ENCODE measurements at places on chromosomes 12 and 14.

- DNase-seq: peak; percentile 12
Measured at GRCh38 chr14:74048281-74048680, 29.1 kb downstream of the BBOF1 start.

GRCh38 chr14:89826596-89826995 is 127.9 kb downstream of the EFCAB11 start:
- DNase-seq: peak; percentile 81

- DNase-seq: no peak
Measured at GRCh38 chr12:106442575-106442974, 85.0 kb downstream of the POLR3B start.

GRCh38 chr14:56135001-56135400 is 16.8 kb downstream of the PELI2 start:
- no peak for DNase-seq

GRCh38 chr14:52110441-52111086 is 41.7 kb upstream of the NID2 start:
- DNase-seq: peak; percentile 88

GRCh38 chr14:27228053-27228452 is 630.2 kb upstream of the NOVA1 start:
- DNase-seq: no peak

- no peak for DNase-seq
Measured at GRCh38 chr14:89164168-89165073, 252.6 kb downstream of the FOXN3 start.

GRCh38 chr12:28991626-28992025 is 157.5 kb upstream of the FAR2 start:
- DNase-seq: no peak
